ENCODE measurements at places on chromosomes 2 and 18.

GRCh38 chr2:206480161-206480560 lies 36.8 kb downstream of the ADAM23 start:
- H3K27ac ChIP-seq, result no peak overlapping the region
- H3K4me1 ChIP-seq, result no peaks in the 10 kb centered on the region
- no peak for DNase-seq
- no peaks in the 10 kb centered on the region for H3K36me3 ChIP-seq

GRCh38 chr2:8885449-8886201 lies 48.2 kb upstream of the KIDINS220 start:
- H3K27ac ChIP-seq, result no peak overlapping the region
- H3K4me3 ChIP-seq, result no peak overlapping the region
- DNase-seq, result no peak
- H3K4me1 ChIP-seq, result no peaks in the 10 kb centered on the region
- H3K27me3 ChIP-seq, result no peaks in the 10 kb centered on the region
- H3K36me3 ChIP-seq, result no peaks in the 10 kb centered on the region

DNA sequence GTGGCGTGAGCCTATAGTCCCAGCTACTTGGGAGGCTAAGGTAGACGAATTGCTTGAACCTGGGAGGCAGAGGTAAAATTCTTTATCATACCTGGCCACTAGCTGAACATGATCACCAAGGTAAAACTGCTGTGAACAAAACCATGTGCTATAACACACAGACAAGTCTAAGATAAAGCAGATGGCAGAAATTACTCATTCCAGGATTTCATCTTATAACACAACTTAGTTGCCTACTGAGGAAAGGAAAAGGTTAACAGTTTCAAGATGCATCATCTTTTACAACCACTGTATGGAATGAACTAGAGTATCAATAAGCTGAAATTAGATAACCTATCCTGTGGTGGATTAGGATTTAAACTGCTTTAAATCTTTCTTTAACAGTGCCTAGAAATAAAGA lies 8.3 kb downstream of the ARL5A start:
- peaks cover 5% of the 10 kb centered on the region for H3K4me1 ChIP-seq
- H3K36me3 ChIP-seq, result no peaks in the 10 kb centered on the region
- no peaks in the 10 kb centered on the region for H3K27me3 ChIP-seq
- no peak for DNase-seq
- no peak overlapping the region for H3K27ac ChIP-seq

GRCh38 chr2:184555352-184555751 lies 43.0 kb upstream of the ZNF804A start:
- H3K27me3 ChIP-seq, result no peaks in the 10 kb centered on the region
- no peak overlapping the region for H3K4me3 ChIP-seq
- no peaks in the 10 kb centered on the region for H3K4me1 ChIP-seq
- DNase-seq, result no peak

GRCh38 chr2:169712791-169713227 lies 18.5 kb downstream of the PHOSPHO2 start:
- H3K36me3 ChIP-seq, result no peaks in the 10 kb centered on the region
- H3K27ac ChIP-seq, result no peak overlapping the region
- DNase-seq, result no peak

GRCh38 chr2:132429941-132430573 lies 13.5 kb downstream of the GPR39 start:
- DNase-seq, result no peak
- H3K27ac ChIP-seq, result no peak overlapping the region
- no peak overlapping the region for H3K4me3 ChIP-seq
- H3K4me1 ChIP-seq, result no peaks in the 10 kb centered on the region
